Subcutaneous preadipocyte (primary cell): ENCODE measurements at places on chromosomes 1 and 21. TPM values are rescaled to one million over a fixed set of nuclear protein-coding genes. Genes with fewer than 3 reads are reported as not detected.

GNAT2 gene
- not detected in 2 replicates for total RNA-seq

PADI1 gene
- not detected in 2 replicates for total RNA-seq

ZBTB8A gene
- 4.3 and 4.8 TPM in 2 replicates for total RNA-seq

EXO5 gene
- 5.9 and 6.6 TPM in 2 replicates for total RNA-seq

TRIM67 gene
- total RNA-seq, result under 0.01 TPM in 1 of 2 replicates, not detected in the other

NBPF26 gene
- total RNA-seq, result 31.6 and 37.1 TPM in 2 replicates

FMO5 gene
- total RNA-seq, result 0.78 and 1.8 TPM in 2 replicates

UBE2U gene
- total RNA-seq, result not detected in 2 replicates

C1orf185 gene
- not detected in 2 replicates for total RNA-seq

SRGAP2C gene
- total RNA-seq, result 12.3 and 15.1 TPM in 2 replicates

LCE1F gene
- not detected in 2 replicates for total RNA-seq

HFM1 gene
- 0.39 and 1.1 TPM in 2 replicates for total RNA-seq

PADI2 gene
- not detected in 2 replicates for total RNA-seq

DAB1 gene
- not detected in 2 replicates for total RNA-seq

PLA2G2C gene
- total RNA-seq, result not detected in 2 replicates

GUCA2A gene
- not detected in 2 replicates for total RNA-seq

NR0B2 gene
- total RNA-seq, result not detected in 2 replicates

GJB3 gene
- total RNA-seq, result under 0.01 TPM in 1 of 2 replicates, not detected in the other

PCBP3 gene
- 15.1 and 42.6 TPM in 2 replicates for total RNA-seq

ALX3 gene
- total RNA-seq, result not detected in 2 replicates

FCRL2 gene
- total RNA-seq, result not detected in 2 replicates

SPATA17 gene
- 0.98 and 1.1 TPM in 2 replicates for total RNA-seq

DENND2C gene
- total RNA-seq, result 2.5 and 3.7 TPM in 2 replicates
